Mucosa of gallbladder (tissue), 1 donor: ENCODE measurements at places on chromosomes 11 and 22. TPM values are rescaled to one million over a fixed set of nuclear protein-coding genes. Genes with fewer than 3 reads are reported as not detected.

DNA sequence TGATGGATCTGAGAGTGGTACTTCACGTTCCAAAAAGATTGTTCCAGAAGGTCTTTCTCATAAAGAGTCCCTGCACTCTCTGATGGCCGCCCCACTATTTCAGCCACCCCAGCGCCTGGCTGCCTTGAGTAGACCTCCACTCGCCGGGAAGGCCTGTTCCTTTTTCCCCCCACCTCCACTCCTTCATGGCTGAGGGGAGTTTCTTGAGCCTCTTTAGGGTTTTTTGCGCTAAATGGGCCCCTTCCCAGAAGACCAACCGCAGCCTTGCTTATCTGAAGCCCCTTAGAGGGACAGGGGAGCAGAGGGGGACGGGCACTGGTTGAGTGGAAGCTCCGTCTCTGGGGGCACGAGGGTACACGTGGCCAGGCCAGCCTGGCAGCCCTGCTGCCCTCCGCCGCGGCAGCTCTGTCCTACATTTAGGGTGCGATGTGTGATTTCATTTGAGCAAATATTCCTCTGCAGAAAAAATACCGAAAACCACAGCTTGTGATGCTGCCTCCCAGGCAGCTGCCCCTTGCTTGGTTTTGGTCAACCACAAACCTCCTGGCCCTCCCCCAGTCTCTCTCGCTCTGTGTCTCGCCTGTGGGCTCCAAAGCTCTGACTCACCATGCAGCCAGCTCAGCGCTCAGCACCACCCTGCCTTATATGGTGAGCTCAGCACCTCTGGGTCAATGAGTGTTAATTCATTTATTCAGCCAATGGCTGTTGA, 88.7 kb downstream of the TP53I11 start:
- DNase-seq: peak; percentile 90

DNA sequence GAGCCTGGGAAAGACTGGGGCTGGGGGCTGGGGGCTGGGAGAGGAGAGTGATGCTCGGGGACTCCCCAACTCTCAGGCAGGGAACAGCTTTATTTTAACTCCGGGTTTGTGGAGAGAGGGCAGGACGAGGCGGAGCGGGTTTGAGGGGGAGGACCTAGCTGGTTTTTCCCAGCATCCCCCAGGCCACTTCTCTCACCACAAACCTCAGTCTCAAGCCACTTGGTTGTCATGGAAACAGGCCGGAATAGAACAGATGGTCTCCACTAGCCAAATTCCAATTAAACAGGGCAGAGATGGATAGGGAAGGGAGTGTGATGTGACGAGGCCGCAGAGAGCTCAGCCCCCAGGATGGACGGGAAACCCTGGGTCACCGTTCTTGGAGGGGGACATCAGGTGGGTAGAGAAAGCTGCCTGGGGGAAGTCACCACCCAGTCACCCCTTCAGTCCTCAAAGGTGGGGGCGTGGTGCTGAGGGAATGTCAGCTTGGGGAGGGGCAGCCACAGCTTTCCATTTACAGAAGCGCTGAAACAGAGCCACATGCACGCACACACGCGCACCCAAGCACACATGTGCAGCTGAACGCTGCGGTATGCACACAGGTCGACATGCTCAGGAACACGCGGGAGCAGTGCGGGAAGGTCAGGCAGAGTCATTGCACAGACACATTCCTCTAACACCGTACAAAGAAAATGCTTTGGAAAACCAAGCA, 19.2 kb downstream of the NECTIN1 start:
- no peak for DNase-seq

GRCh38 chr11:17992916-17993315, 19.9 kb downstream of the SERGEF start:
- no peak for DNase-seq

The SNU13 gene
- total RNA-seq: 109 TPM

The SPON1 gene
- 195 TPM for total RNA-seq

The SERPING1 gene
- total RNA-seq: 614 TPM
